M059J (cell line): ENCODE measurements at places on chromosomes 1 and 21. TPM values are rescaled to one million over a fixed set of nuclear protein-coding genes. Genes with fewer than 3 reads are reported as not detected.

Gene CD1D
- 0.34 TPM in 1 of 2 replicates, not detected in the other for total RNA-seq

GRCh38 chr1:23597635-23598388, 38.5 kb upstream of the ID3 start:
- DNase-seq, result no peak

DNA sequence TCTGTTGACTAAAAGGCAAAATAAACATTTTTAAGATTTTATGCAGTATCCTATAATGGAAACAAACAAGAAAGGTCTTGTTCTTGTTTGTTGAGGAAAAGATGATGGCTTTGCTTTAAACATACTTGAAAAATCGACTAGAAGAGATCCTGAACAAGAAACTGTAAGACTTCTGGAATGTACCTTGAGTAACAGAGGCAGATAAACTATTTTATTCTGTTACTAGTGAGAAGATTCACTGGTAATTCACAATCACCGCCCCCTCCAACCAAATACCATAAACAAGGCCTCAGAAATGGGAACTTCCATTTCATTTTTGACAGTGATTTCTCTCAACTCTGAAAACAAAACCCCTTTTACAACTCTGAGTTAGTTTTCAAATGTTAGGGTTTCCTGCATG, 18.1 kb downstream of the TSEN15 start:
- no peak for DNase-seq

DNA sequence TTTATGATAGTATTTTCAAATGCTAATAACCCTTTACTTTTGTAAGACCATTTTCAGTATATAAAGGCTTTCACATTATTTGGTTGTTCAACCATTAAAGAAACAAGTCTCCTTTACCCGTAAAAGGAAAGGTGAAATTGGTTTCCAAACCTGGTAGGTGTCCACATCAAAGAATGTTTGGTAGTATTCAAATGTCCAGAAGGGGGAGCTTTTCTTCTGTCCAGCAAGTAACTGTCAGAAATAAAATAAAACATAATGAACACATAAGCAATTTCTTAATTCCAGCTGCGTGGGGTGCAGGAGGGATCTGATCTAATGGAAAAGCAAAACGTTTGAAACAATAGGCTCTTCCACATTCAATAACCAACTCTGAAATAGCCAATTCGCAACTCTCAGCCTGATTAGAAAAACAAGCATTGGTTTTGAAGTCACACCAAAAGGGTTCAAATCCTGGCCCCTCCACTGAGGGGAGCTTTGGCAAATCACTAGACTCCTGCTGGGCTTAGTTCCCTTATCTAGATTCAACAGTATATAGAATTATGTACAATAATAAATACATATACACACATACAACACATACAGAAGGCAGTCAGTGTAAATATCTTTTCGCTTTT, 11.0 kb downstream of the YIPF1 start:
- peak; percentile 55 for DNase-seq
